ENCODE measurements at places on chromosomes 7 and 10.

GRCh38 chr7:35704261-35704660 is 9.3 kb upstream of the HERPUD2 start:
- DNase-seq = no peak

DNA sequence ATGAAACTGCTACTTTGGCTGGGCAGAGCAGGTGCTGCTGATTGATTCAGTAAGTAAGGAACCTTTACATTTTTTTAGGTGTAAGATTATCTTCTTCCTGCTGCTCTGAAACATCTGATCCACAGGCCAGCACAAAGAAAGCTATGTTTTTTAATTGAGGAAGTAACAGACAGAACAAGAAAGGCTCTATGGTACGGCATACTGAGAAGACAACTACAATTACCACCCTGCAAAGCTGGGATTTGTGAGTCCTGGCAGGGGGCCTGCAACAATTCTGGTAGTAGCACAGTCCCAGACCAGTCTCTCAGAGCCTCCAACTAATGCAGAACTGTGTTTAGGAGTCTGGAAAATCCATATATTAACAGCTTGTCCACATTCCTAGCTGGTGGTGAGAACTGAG is 103.0 kb upstream of the LRRTM3 start:
- DNase-seq = no peak

- no peak for DNase-seq
Observed at GRCh38 chr10:49264177-49264677, 34.7 kb upstream of the C10orf71 start.

- no peak for DNase-seq
Observed at GRCh38 chr7:71480791-71481190, 348.8 kb downstream of the GALNT17 start.

DNA sequence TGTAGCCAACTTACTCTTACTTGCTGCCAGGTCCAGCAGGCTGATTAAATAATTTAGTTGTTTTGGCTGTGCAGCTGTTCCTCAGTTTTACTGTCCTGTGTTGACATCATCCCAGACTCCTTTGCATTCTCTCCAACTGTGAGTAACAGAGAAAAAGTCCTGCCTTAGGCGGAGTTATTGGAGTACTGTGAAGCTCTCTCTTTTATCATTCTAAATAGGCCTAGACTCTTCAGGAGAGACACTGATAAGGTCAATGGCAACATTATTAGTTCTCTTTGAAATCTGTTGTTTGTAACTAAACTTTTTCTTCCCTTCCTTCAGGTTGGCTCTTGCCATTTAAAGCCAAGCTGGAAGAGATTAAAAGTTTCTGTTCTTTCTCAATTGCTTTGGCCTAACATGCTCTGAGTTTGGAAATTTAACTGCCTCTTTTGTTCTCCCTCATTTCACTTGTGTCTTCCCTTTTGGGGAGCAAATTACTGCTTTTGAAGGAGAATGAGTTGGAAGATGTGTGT is 215.7 kb upstream of the CSTF2T start:
- DNase-seq = no peak

- DNase-seq = no peak
Observed at GRCh38 chr10:117318909-117319308, 56.3 kb downstream of the PDZD8 start.
